ENCODE measurements at places on chromosomes 6 and 20. TPM values are rescaled to one million over a fixed set of nuclear protein-coding genes. Genes with fewer than 3 reads are reported as not detected.

The ACSS2 gene
- 71.1 TPM for total RNA-seq

The FAM162B gene
- total RNA-seq, result 6.9 TPM

The CCDC170 gene
- 9.4 TPM for total RNA-seq

The RGS19 gene
- total RNA-seq, result 14.7 TPM

The DNMT3B gene
- 0.96 TPM for total RNA-seq

The SMIM8 gene
- 13.4 TPM for total RNA-seq

The TMEM200A gene
- total RNA-seq, result 4.8 TPM

The LY86 gene
- 3.4 TPM for total RNA-seq

The HLA-DRB1 gene
- total RNA-seq, result 44.2 TPM

The NRSN2 gene
- total RNA-seq, result 21.8 TPM

The SMOC2 gene
- total RNA-seq, result 63.6 TPM

DNA sequence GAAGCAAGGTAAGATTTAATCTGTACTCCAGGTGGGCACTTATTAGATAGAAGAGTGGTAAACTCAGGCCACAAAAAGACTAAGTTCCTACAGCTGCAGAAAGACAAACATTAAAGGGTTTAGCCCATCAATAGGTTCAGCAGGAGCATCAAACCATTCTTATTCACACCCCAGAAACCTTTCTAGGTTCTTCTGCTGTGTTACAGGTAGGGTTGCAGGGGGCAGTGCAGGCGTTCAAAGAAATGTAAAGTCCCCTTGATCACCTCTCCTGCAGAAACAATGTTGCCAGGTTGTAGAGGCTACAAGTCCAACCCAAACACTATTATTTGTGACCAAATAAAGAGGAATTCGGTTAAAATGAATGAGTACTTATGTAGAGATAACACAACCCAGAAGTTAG lies 31.8 kb downstream of the PHACTR1 start:
- H3K27me3 ChIP-seq, result peaks cover 47% of the 10 kb centered on the region
- H3K27ac ChIP-seq, result no peak overlapping the region
- no peaks in the 10 kb centered on the region for H3K36me3 ChIP-seq
- no peaks in the 10 kb centered on the region for H3K4me1 ChIP-seq
- no peak for DNase-seq

DNA sequence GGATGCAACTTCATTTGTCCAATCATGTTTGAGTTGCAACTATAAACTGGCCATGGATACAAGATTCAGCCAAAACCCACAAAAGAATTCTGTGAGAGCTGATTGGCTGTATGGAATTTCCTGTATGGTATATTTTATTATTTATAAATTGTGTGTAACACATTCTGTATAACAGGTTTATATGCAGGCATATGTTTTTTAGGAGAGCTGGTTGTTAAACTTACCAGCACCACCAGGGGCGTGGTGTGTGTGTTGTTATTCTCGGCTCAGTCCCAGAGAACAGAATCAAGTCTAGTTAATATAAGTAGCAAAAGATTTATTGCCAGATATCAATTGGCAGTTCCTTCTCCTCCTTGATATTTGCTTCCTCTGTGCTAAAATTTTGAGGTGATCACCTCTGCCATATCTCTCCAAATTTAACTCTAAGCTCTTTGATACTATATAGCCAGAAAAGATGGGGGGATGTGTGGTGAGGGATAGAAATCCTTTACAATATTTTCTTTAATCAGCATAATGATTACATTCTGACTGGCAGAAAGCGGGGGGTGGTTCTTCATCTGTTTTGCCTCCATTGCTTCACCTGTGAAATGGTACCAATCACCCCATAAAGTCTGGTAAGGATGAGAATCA lies 22.9 kb downstream of the CNBD2 start:
- H3K4me3 ChIP-seq, result no peak overlapping the region
- H3K4me1 ChIP-seq, result no peaks in the 10 kb centered on the region
- no peak for DNase-seq
- H3K27me3 ChIP-seq, result no peaks in the 10 kb centered on the region
- H3K36me3 ChIP-seq, result no peaks in the 10 kb centered on the region

DNA sequence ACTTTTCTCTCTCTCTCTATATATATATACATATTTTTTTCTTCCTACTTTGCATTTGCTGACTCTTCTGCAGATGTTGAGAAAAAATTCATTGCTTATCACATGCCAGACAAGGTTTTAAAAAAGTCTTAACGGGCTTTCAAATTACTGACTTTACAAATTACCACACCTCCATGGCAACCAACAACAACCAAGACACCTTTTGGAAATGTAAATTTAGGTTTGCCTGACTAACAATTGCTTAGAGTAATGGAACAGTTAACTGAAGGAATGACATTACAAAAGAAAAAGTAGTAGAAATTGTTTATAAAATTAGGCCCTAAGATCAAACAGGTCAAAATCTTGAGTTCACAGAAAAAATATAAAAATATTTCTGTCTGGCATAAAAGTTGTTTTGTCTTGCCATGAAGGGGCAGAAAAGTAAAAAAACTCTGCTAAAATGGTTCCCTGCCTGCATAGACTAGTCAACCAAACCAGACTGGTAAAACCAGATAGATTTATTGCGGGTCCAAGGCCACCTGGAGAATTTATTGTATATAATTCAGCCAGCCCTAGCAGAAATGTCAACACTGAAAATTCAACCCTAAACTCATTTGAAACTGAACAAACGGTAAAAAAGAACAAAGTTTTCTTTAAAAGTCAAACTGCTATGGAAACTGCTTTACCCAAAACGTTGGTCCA lies 92.8 kb upstream of the FRMD1 start:
- H3K27me3 ChIP-seq, result no peaks in the 10 kb centered on the region
- no peak for DNase-seq
- no peaks in the 10 kb centered on the region for H3K4me1 ChIP-seq
- H3K36me3 ChIP-seq, result no peaks in the 10 kb centered on the region
- H3K27ac ChIP-seq, result no peak overlapping the region

GRCh38 chr6:110233770-110234374 lies 53.6 kb downstream of the CDC40 start:
- DNase-seq, result no peak
- no peak overlapping the region for H3K4me3 ChIP-seq
- H3K27ac ChIP-seq, result no peak overlapping the region
- H3K4me1 ChIP-seq, result no peaks in the 10 kb centered on the region
- no peaks in the 10 kb centered on the region for H3K27me3 ChIP-seq

DNA sequence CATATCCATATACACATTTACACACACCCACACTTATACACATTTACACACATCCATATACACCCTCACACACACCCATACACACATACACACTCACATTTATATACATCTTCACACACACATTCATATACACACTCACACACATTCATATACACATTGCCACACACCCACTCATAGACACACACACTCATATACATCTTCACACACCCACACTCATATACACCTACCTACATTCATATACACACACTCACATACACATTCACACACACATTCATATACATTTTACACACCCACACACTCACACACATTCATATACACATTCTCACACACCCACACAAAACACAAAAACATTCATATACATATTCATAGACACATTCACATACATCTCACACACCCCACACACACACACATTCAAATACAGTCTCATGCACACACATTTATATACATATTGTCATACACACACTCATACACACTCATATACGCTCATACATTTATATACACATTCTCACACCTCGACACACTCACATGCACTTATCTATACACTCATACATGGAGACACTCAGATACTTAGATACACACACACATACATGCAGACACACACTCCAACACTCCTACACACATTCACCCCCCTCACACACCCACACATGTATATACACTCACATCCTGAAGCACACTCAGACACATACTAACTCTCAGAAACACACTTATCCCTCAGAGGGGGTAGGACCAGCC lies 82.1 kb downstream of the MRPL14 start:
- H3K36me3 ChIP-seq, result no peaks in the 10 kb centered on the region
- no peaks in the 10 kb centered on the region for H3K27me3 ChIP-seq
- H3K4me3 ChIP-seq, result no peak overlapping the region
- DNase-seq, result no peak
- peaks cover 40% of the 10 kb centered on the region for H3K4me1 ChIP-seq
- H3K27ac ChIP-seq, result peak overlapping the region; percentile 80

GRCh38 chr20:58577139-58577806 lies 62.1 kb upstream of the APCDD1L start:
- DNase-seq, result no peak
- no peak overlapping the region for H3K4me3 ChIP-seq
- H3K27me3 ChIP-seq, result no peaks in the 10 kb centered on the region
- H3K27ac ChIP-seq, result no peak overlapping the region
- no peaks in the 10 kb centered on the region for H3K36me3 ChIP-seq

GRCh38 chr6:36126553-36127458 lies 3.5 kb upstream of the MAPK13 start:
- no peak overlapping the region for H3K4me3 ChIP-seq
- peaks cover 3% of the 10 kb centered on the region for H3K4me1 ChIP-seq
- no peaks in the 10 kb centered on the region for H3K36me3 ChIP-seq
- no peak for DNase-seq
- no peaks in the 10 kb centered on the region for H3K27me3 ChIP-seq
- no peak overlapping the region for H3K27ac ChIP-seq

DNA sequence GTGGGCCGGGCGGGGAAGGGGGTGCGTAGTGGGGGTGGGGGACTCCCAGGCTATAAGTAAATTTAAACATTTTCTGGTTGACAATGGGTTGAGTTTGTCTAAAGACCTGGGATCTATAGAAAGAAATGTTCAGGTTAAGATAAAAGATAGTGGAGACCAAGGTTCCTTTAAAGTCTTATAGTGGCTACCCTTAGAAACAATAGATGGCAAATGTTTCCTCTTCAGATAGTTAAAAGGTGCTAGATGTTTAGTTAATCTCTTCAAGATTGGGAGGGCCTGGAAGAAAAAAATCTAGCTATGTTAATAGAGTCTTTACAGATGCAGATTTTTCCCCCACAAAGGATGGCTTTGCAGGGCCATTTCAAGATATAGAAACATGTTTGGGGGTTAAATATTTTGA lies 446.4 kb upstream of the FKBP1C start:
- H3K27ac ChIP-seq, result no peak overlapping the region
- no peaks in the 10 kb centered on the region for H3K36me3 ChIP-seq
- no peaks in the 10 kb centered on the region for H3K4me1 ChIP-seq
- no peak for DNase-seq

- H3K4me3 ChIP-seq, result no peak overlapping the region
- H3K27me3 ChIP-seq, result no peaks in the 10 kb centered on the region
- DNase-seq, result no peak
- no peaks in the 10 kb centered on the region for H3K4me1 ChIP-seq
Observed at GRCh38 chr6:1153696-1154245, 158.1 kb upstream of the FOXQ1 start.

DNA sequence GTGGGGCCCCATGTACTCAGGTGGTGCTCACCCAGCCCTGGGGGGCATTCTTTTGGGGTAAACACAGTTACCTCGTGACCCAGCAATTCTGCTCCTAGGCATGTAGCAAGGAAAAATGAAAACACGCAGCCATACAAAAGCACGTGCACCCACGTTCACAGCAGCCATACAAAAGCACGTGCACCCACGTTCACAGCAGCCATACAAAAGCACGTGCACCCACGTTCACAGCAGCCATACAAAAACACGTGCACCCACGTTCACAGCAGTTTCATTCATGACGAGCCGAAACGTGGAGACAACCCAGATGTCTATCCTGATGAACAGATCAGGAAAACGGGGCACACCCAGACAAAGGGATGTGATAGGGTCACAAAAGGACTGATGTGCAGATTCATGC lies 57.1 kb downstream of the YTHDF1 start:
- DNase-seq, result no peak
- no peak overlapping the region for H3K27ac ChIP-seq
- no peaks in the 10 kb centered on the region for H3K4me1 ChIP-seq
- H3K27me3 ChIP-seq, result no peaks in the 10 kb centered on the region
- no peaks in the 10 kb centered on the region for H3K36me3 ChIP-seq
- no peak overlapping the region for H3K4me3 ChIP-seq

DNA sequence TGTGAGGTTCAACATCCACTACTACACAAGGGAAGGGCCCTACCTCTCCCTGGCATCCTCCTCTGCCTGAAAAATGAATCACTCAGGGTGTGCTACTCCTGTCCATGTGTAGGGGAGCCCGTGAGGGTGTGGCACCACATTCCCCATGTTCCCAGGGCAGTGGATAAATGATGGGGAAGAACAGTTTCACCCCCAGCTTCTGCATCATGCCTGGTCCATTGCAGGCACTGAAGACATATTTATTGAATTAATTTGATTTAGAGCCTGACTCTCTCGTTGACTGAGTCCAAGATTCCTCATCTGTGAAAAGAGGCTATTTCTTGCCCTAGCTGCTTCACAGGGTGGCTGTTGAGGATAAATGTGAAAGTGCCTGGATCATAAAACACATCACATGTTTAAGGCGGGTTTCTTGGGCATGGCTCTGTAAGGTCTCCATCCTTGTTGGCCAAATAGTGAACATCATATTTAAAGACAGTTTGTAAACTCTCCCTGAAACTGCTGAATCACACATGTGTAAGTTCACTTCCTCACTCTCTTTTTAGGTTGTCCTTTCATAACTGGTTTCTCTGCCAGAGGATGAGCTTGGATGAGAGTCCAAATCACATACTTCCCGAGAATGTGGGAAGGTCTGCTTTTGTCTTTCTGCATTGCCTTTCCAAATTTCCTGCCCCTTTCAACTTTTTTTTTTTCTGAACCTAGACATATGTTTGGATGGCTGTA lies 79.7 kb upstream of the FYN start:
- H3K27ac ChIP-seq, result no peak overlapping the region
- H3K4me3 ChIP-seq, result no peak overlapping the region
- no peaks in the 10 kb centered on the region for H3K4me1 ChIP-seq

DNA sequence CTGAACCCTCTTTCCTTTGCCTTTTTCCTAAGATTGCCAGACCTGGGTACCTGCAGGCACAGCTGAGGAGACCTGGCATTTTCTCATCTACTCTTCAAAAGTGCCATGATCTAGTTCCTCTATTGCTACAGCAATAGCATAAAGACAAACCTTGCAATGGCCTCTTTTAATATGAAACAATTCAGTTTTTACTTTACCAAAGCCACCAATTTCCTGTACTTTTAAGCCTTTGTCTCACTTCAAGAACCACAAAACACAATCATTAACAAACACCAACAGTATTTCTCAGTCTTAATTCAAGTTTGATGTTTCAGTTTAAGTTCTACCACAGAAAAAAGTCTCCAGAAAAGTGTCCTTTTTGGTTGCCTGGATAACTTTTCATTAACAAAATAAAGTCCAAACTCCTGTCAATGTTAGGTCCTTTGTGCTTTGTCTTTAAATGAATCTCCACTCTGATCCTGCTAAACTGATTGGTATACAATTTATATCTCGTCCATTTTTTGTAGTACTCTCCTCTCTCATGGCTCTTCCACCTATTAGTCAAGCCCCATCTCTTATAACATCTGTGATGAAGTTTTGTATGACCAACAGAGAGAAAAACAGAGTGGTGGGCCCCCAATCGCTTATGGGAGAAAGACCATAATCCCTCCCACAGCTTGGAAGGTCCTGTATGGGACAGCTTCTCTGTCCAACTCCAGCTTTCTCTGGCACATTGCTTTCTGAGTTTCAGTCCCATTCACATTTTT lies 50.5 kb upstream of the THEMIS start:
- H3K27ac ChIP-seq, result no peak overlapping the region
- no peak for DNase-seq
- H3K27me3 ChIP-seq, result no peaks in the 10 kb centered on the region
- H3K4me3 ChIP-seq, result no peak overlapping the region

Data from breast epithelium (tissue), 4 donors.